ENCODE measurements at places on chromosomes 11 and 22.

DNA sequence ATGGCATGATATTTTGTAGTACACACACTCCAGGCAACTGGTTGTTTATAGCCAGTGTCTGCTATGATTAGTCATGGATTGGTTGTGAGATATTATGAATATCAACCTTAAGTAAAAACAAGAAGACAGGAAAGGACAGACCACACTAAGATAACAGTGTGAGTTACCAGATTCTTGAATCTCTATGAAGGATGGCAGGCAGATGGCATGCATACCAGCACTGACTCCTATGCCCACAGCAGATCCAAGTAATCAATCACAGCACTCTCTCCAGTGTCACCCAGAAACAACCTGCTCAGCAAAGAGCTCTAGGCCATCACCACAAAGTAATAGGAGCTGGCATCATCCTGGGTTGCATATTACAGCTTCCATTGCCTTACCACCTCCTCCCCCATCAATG is 116.6 kb downstream of the GALNT18 start:
- no peak for DNase-seq

- DNase-seq: no peak
These were observed 62.7 kb upstream of the KCNQ1OT1 start for GRCh38 chr11:2762451-2762850.

DNA sequence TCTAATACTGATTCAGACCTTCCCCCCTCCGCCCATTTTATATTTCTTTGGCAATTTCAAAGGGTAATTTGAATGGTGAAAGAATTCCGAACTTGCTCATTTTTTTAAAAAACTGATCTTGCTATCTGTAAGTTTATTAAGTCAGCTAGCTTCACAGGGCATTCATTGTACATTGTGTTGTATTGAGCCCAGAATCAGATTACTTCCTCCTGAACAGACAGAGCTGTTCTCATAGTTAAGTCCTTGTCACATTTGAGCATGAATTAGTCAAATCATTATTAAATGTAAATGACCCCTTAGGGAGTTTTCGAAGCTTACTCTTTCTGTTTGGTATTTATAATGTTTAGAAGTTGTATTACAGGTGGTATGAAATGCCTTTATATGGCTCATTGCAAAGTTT is 34.4 kb downstream of the CYP2R1 start:
- no peak for DNase-seq

DNA sequence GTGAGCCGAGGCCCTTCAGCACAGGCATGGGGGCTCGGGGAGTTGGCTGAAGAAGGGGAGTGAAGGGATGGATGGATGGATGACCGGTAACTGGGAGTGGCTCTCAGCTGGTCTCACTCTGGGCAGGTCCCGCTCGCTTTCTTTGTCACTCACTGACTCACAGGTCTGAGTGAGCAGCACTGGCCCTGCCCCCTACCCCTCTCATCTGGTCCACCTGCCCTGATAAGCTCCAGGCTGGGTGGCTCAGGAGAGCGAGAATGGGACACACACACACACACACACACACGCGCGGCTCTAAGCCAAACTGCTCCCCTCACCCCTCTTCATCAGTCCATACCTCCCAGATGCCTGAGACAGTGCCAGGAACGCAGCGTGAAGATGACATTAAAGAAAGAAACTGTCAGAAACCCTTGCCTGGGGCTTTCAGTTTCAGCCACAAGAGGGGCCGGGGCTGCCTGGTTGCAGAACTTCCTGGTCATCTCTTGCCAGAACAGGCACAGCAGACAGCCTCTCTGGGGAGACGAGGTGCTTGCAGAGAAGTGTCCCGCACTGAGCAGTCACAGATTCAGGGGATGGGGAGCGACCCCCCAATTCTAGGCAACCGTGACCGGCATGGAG is 16.5 kb upstream of the SHISAL1 start:
- peak; percentile 15 for DNase-seq

- no peak for DNase-seq
These were observed 14.9 kb upstream of the PRG2 start for GRCh38 chr11:57405271-57405860.

GRCh38 chr11:110362971-110363509 is 66.6 kb upstream of the RDX start:
- no peak for DNase-seq

GRCh38 chr22:33570110-33570509 is 350.2 kb downstream of the LARGE1 start:
- DNase-seq: no peak

DNA sequence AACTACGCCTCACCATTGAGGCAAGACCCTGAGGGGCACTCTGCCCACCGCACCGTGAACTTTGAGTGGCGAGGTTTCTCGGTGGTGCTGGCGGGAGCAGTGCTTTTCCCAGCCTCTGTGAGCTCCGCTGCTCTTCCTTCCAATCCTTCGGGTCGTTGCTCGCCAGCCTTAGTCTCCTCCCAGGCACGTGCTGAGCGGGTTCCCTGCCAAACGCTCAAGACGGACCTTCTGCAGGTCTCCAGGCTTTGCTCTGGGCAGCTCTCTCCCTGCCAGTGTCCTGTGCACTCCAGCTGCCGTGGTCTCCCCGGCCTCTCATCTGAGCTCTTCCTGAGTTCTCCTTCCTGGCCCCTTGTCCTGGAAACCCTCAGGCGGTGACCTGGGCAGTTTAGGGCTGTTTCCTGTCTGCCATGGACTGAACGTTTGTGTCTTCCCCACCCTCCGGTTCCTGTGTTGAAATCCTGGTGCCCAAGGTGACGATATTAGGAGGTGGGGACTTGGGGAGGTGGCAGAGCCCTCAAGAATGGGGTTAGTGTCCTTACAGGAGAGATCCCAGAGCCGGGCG is 11.2 kb upstream of the MUC6 start:
- no peak for DNase-seq

DNA sequence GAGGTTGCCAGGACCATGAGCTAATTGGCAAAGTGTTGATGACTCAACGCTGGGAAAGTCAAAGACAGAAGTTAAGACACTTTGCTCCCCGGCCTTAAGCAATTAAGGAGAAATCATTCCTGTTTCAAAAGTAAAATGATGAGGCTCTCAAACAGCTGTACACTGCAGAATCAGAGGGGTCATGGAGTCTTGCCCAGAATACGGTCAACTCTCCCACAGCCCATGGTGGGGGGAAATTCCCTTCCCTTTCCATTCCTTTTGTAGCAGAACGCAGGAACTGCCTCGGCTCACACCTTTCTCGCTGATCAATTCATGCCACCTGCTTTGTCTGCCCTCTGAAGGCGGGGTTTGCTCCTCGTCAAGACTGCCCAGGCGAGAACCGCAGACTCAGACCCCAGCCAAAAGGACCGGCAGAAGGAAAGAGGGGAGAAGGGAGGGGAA is 52.8 kb downstream of the MN1 start:
- DNase-seq: no peak

DNA sequence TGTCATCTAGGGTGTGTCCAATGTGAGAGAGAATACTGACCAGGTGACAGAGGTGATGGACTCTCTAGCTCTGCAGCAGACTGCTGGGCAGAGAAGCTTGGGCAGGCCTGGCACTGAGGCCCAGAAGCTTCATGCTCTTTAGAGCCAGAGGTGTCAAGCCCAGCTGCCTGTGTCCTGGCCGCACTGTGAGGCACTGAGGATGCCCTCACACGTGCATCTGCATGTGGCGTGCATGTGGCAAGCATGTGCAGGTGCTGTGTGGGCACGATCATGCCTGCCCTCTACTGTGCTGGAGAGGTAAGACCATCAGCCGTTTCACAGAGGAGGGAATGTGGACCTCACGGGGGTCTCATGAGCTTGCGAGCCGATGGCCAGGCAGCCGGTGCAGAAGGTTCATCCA is 15.8 kb upstream of the TXNRD2 start:
- DNase-seq: no peak

- no peak for DNase-seq
These were observed 49.6 kb upstream of the NECTIN1 start for GRCh38 chr11:119778391-119779194.

- DNase-seq: peak; percentile 16
These were observed 825 bp downstream of the FBXO3 start for GRCh38 chr11:33773404-33773986.

DNA sequence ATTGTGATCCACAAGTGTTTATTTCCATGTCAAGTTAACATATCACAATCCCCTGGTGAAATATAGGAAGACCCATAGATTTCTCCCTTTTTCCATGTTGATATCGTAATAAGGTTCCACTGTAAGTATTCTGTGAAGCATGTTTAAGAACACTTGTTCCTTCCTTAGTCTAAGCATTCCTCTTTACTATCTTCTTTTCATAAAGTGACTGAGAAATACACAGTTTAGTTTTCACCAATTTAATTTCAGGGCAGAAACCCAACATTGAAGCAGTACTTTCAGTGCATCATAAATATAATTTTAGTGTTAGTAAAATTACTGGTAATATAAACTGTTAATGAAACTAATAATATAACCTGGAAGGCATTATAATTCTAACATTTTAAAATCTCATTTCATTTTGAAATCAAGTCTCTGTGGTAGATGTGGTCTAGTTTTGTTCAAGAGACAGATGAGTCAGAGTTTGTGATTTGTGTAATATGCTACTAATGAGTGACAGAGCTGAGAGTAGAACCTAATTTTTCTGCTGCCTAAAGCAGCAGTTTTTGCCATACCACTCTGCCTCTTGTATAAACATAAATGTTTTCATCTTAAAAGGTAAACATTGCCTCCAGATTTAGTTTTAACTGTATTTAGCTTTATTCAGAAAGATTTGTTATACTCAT is 79.4 kb downstream of the ATM start:
- no peak for DNase-seq

- no peak for DNase-seq
These were observed 3.4 kb downstream of the OLFML1 start for GRCh38 chr11:7488681-7489080.

DNA sequence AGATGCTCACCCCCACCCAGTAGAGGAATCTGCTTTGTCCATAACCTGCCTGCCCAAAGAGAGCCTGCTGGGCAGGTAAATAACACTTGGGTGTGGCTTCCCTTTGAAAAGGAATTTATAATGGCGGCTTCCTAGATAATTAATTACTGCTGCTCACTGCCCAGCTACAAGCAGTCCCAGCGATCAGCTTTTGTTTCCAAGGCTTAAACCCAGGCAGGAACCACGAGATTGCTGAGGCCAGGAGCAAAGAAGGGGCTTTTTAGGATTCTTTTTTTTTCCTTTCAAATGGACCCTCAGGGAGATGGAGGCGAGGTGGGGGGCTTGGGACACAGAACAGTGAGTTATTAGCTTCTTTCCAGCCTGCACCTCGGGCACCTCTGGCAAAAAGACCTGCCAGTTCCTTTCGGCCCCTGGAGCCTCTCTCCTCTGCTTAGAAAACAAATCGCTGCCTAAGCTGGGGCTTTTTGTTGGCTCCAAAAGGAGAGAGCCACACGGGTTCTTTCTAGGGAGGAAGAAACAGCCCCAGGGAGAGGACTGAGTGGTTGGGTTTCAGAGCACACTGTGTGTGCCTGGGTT is 107.2 kb downstream of the TSPAN18 start:
- no peak for DNase-seq

- DNase-seq: no peak
These were observed 1.5 kb downstream of the OR9G1 start for GRCh38 chr11:56700242-56700913.

GRCh38 chr11:5291207-5291838 is 10.4 kb downstream of the OR51B4 start:
- DNase-seq: no peak

DNA sequence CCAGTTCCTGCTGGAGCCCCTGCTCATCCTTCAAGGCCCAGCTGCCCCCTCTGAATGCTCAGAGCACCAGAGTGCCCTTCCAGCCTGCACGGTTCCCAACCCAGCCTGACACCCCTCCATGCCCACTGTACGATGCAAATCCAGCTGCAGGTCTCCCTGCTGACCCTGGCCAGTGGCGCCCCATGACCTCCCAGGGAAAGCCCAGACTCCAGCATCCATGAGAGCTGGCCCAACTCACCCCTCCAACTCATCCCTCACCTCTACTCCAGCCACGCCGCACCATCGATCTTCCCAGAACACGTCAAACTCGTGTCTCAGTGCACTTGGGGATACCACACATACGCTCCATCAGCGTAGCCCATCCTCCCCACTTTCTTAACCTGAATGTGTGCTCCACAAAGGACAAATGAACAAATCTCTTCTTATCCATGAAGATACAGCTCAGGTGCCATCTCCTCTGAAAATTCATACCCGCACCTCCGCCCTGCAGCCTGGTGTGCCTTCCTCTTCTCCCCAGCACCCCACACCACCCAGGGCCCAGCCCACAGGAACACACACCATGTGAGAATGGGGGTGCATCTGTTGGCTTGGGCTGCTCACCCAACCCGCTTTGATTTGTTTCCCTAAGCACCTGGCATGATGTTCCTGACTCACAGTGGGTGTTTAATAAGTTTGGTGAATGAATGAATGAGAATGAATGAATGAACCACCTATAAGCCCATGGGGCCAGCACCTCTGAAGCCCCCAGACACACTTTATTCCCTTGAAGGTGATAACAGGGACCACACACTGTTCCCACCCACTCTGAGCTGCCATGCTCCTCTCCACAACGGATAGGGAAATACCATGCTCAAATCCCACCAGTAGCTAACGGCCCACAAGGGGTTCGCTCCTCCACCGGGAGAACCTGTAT is 6.2 kb downstream of the PLA2G6 start:
- DNase-seq: no peak

DNA sequence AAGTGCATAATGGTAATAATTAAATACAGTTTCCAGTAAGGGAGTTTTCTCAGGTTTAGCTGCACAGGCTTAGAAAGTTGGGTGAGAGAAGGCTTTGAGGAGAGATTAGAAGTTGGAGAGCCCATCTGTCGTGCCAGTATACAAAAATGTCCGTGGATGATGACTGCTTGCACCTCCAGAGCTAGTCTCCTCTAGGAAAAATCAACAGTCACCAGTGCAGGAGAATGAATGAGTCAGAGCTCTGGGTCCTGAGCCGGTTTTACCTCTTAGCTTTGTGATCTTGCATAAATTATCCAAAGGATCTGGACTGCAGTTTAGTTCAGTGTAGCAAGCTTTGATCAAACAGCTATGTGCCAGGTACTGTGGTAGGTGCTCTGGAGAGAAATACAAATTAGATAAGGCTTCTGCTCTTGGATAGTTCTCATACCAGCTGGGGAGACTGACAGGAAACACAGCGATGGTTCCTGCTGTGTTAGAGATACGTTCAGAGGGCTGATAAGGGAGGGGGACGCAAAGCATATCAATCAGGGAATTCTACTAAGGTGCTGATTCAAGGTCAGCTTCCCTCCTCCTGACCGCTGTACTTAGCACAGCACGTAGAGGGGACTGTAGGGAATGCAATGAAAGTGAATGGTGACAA is 125.9 kb downstream of the TEAD1 start:
- no peak for DNase-seq

DNA sequence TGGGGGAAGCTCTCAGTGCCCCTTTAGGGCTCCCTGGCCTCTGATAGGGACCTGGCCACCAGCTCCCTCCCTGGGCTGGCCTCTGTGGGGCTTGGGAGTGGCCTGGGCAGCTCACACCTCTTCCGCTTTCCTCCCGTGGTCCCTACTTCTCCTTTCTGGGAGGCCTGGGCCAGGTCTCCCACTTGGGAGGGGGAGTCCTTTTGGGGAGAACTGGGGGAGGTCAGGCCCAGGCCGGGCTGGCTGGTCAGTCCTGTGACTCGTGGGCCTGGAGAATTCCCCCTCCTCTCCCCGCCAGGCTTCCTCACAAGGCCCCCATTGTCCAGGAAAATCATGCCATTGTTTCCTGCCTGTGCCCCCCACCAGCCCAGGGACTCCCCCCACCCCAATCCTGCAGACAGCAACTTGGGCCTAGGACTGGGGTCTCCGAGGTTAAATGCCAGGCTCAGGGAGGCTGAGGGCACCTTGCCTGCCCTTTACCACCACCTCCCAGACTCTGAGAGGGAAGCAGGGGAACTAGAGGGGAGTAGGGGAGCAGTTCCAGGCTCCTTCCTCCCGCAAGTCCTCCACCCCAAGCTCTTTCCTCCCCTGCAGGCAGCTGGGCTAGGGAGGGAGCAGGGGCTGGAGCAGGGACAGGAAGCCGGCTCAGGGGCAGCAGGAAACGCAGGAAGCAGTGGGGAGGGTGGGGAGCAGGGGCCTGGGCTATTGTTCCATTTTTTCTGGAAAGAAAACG is 2.8 kb downstream of the MAP3K11 start:
- DNase-seq: no peak
